ENCODE measurements at places on chromosomes 3 and 15. TPM values are rescaled to one million over a fixed set of nuclear protein-coding genes. Genes with fewer than 3 reads are reported as not detected.

GRCh38 chr3:72855001-72855400, 6.8 kb upstream of the SHQ1 start:
- DNase-seq: no peak

DNA sequence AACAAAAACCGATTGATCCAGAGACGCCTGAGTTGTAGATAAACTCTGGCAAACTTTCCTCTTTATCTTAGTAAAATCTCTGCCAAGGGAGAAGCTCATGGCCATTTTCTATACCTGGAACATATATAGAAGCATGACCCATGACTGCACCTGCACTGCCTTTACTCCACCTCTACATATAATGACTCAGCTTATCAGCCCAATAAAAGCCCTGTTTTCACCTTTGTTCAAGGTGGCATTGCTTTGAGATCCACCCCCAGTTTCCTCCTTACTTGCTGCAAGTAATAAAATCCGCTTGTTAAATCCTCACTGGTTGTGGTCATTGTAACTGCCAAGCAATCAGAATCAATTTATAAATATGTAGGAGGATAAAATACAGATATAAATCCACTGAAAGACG, 1280.4 kb downstream of the NSUN3 start:
- DNase-seq: no peak

- DNase-seq: no peak
Measured at GRCh38 chr3:18633002-18633401, 207.9 kb upstream of the SATB1 start.

DNA sequence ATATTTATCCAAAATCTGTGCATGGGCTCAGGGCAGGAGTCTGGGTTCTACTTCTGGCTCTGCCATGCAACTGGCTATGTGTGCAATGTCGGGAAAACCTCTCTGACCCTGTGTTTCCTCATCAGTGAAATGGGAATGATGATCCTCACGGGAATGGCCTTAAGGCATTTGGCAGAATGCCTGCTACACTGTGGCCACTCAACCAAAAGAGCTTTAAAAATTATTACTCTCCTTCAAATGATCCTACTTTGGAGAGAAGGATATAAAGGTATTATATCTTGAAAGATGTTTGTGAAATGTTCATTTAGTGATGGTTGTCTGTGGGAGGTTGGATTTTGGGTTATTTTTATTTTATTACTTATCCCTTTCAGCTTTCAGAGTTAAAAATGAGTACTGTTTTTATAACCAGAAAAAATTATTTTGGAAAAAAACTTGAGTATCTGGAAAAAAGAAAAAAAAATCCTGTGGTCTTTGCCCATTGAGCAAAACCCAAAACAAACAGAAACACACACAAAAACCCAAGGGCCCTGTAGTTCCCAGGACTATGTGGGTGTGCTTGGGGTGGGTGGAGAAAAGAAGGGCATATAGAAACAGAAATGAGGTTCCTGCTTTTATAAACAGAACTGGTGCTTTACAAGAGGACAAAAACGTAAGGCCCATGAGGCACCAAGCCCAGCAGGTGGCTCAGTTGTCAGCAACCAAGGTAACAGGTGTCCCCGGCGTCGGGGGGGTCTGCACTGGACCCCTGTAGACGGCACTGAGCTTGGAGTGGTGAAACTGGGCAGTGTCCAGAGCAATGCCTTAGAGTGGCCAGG, 22.0 kb downstream of the RGMA start:
- DNase-seq: no peak

DNA sequence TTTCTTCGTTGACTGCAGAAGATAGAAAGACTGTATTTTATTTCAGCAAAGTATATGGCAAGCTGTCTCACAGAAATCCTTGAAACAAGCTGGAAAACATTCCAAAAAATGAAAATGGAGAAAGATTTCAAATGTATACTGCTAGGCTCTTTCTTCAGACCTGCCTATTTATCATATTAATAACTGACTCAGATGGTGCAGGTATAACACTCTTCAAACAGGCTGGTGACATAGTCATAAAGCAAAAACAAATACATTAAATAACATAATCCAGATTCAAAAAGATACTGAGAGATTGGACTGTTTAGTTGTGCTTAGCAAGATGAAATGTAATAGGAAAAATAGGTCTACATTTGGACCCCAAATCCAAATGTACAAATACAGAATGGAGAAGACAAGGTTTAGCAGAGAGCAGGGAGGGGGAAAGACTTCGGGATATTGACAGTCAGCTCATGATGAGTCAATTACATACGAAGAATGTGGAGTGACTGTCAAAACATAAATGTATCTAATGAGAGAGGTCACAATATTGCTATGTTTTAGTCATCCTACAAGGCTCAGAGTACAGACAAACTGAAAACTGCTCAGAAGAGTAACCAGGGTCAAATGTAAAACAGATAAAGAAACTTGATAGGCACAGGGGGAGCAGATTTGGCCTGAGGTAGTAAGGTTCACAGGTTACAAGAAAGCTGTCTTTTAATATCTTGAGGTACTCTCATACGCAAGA, 88.7 kb downstream of the DMXL2 start:
- DNase-seq: no peak

- no peak for DNase-seq
Measured at GRCh38 chr3:43481375-43481774, 140.4 kb downstream of the ANO10 start.

- no peak for DNase-seq
Measured at GRCh38 chr15:94229591-94230369, 1.6 kb upstream of the MCTP2 start.

- DNase-seq: no peak
Measured at GRCh38 chr3:32316319-32316718, 75.3 kb upstream of the CMTM7 start.

DNA sequence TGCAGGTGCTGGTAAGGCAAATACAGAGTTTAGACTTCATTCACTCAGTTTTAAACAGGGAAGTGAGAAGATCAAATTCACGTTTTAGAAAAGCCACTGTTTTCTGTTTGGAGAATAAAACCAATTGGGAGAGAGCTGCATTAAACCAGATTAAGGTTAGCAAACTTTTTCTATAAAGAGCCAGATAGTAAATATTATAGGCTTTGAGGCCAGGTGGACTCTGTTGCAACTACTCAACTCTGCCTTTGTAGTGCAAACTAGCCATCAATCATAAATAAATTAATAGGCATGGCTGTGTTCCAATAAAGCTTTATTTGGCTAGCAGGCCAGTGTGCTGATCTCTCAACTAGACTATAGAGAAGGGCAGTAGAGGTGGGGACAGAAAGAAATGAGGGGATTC, 33.5 kb downstream of the SUCLG2 start:
- no peak for DNase-seq

DNA sequence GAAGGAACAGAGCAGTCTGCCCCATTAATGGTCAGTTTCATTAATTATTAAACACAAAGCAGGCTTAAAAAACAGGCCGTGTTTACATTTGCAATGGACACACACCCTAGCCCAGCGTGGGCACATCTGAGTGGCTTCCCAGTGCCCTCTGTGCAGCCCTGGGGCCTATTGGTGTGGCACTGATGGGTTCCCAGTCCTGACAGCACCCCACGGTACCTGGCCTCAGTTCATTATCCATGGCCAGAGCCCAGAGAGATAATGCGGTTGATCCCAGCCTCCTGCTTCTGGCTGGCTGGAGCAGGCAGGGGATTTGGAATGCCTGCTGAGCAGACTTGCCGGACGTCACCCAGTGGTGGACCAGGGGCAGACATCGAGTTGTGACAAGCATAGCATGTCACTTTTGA, 110.5 kb upstream of the ABHD17C start:
- DNase-seq: no peak

GRCh38 chr15:60351066-60351465, 46.7 kb downstream of the ANXA2 start:
- no peak for DNase-seq

DNA sequence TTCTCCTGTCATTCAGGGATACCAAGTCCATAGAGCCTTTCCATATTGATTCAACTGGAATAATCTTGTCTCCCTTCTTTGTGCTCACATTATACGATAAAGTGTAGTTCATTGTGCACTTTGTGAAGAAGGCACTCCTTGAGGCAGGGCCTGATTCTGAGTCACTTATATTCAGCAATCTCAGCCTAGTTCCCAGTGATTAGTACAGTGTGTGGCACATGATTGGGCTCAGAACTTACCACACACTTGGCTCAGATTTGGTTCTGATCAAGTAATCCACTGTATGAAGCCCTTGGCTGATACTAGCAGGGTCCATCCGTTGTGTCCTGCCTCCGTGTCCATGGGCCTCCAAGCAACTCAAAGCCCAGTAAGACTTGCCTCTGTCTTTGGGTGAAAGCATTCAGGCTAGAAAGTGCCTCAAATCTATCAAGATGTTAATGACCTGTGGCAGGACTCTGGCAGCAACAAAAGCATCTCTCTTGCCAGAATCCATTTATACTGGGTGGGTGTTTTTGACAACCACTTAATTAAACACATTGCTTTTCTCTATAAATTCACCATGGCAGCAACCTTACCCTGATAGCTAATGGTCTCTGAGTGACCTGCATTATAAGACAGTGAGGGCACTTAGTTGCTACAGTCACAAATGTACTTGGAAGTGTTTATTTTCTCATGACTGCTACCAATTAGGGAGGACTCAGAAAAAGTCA, 51.3 kb downstream of the TPRG1 start:
- no peak for DNase-seq

DNA sequence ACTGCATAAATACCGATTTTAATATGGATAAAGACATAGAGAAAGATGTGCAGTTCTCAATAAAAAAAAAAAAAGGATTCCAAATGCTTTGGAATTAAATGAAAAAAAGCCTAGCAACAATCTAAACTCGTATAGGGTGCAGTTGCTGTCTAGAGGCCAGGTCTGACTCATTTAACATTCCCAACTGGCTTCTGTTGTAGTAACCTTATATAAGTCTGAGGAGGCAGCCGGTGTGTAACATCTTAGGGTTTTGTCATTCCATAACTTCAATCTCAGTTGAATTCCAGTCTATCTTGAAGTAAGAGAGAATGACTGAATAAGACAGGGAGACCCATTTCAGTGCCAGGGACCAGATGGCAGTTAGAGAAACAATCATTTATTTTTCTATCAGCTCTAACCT, 6.5 kb downstream of the PDCD10 start:
- DNase-seq: no peak

DNA sequence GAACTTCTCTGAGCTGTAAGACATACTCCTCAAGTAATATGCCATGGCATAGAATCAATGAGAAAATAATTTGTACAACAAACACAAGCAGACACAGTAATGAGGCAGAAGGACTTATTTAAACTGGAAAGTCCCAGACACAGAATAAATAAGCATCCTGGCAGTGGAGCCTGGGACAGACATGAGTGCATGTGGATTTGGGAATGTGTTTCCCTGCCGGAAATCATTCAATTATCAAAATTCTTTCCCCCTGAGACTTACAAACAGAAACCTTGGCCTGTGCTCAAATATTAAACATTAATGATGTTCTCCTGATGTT, 520.1 kb downstream of the ROBO1 start:
- no peak for DNase-seq

DNA sequence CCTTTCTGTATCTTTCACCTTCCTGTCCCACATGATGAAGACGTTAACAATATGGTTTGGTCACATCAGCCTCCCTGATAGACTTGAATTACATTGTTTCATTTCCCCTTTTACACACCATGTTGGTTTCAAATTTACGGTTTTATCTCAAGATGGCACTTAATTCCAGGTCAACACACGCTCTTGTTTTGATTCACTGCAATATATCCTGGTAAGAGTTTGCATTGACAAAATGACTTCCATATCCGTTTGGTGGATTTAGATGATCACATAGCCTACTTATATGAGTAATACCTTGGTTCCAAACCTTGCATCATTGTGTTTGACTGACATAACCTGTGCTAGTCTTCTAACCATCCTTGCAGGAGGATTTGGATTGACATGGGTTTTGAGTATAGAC, 499.4 kb downstream of the ROBO1 start:
- DNase-seq: no peak

DNA sequence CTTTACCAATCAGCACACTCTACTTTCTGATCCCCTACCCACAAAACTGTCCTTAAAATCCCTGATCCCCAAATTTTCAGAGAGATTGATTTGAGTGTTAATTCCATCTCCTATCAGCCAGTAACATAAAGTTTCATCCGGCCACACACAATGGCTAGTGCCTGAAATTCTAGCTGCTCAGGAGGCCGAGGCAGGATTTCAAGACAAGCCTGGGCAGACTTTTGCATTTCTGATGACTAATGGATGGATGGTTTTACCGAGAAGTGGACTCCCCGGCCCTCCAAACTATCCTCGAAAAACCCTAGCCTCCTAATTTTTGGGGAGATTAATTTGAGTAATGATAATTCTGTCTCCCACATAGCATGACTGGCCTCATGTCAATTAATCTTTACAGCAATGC, 269.8 kb upstream of the POU1F1 start:
- DNase-seq: no peak

GRCh38 chr15:96354731-96355567, 24.4 kb downstream of the NR2F2 start:
- no peak for DNase-seq

DNA sequence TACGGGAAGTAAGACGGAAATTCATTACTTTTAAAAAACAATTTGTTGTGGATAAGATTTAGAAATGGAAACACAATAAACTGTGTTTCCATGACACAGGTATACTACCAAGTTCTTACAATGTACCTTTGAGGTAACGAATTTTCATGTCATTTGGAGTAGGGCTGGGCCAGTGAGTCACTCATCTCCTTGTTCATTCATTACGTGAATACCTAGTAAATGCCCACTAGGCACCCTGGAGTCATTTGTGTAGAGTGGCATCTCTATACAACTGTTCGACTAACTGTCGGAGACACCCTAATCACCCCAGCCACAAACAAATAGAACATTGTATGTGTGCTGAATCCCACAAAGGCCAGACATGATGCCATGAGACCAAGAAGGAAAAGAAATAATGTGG, 94.8 kb downstream of the IGF1R start:
- DNase-seq: no peak

DNA sequence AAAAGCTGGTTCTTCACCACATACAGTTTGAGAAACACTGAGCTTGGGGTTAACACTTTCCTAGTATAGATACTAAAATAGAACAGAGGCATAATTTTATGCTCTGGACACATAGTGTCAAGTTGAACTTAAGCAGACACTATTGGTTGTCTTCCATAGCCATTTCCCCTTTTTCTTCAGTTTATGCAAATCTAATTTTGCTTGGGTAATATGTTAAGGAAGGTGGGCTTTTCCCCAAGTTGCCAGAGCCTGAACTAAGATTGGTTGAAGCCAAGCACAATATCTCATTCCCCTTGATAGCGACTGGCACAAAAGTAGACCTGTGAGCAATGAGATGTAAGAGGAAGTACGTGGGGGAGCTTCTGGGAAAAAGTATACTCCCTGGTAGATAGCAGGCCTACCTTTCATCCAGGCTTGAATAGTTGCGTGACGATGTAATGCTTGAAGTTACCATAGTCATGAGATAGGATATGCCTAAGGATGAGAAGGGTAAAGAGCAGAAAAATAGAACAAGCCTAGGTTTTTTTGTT, 4.5 kb upstream of the POPDC2 start:
- no peak for DNase-seq

- peak; percentile 42 for DNase-seq
Measured at GRCh38 chr15:25242957-25243799, 195.6 kb downstream of the UBE3A start.

SKIL gene
- total RNA-seq: 53.1 TPM

XYLB gene
- total RNA-seq: 5.2 TPM

GABRG3 gene
- not detected for total RNA-seq

PCSK6 gene
- total RNA-seq: 7.2 TPM

HTR3E gene
- total RNA-seq: not detected

ZNF80 gene
- not detected for total RNA-seq

EPHB1 gene
- total RNA-seq: 5.9 TPM

NOX5 gene
- total RNA-seq: 1.0 TPM

TPM1 gene
- 575 TPM for total RNA-seq

LMOD3 gene
- total RNA-seq: not detected
